ENCODE measurements at places on chromosomes 1 and 21. TPM values are rescaled to one million over a fixed set of nuclear protein-coding genes. Genes with fewer than 3 reads are reported as not detected.

LAMC1 gene
- total RNA-seq: 20.5 TPM

KIRREL1 gene
- total RNA-seq: 5.9 TPM

MRPL55 gene
- 58.5 TPM for total RNA-seq

ADAMTS5 gene
- total RNA-seq: 0.52 TPM

CHRM3 gene
- 0.42 TPM for total RNA-seq

KRTAP21-2 gene
- not detected for total RNA-seq

GNG5 gene
- total RNA-seq: 42.4 TPM

TLR5 gene
- 3.5 TPM for total RNA-seq

HPCAL4 gene
- total RNA-seq: 0.24 TPM

CYP4A11 gene
- not detected for total RNA-seq

SERPINC1 gene
- 0.14 TPM for total RNA-seq

ANKRD65 gene
- total RNA-seq: 7.9 TPM

BMP8A gene
- total RNA-seq: 2.0 TPM

TAF1A gene
- 8.5 TPM for total RNA-seq

Data from thymus (tissue), 14 donors.